ENCODE measurements at places on chromosomes 11 and 22. TPM values are rescaled to one million over a fixed set of nuclear protein-coding genes. Genes with fewer than 3 reads are reported as not detected.

The YPEL1 gene
- 2.3 TPM for total RNA-seq

The OR5AP2 gene
- total RNA-seq = not detected

The BRSK2 gene
- 0.33 TPM for total RNA-seq

The P4HA3 gene
- 4.1 TPM for total RNA-seq

The PARVG gene
- total RNA-seq = not detected

The BIRC3 gene
- 3.3 TPM for total RNA-seq

The SOX6 gene
- 1.8 TPM for total RNA-seq

The MLC1 gene
- total RNA-seq = under 0.01 TPM

The BIK gene
- total RNA-seq = not detected

The TSPAN32 gene
- total RNA-seq = 0.17 TPM

The CHID1 gene
- total RNA-seq = 49.6 TPM

The NRXN2 gene
- 0.26 TPM for total RNA-seq

The ABCG4 gene
- under 0.01 TPM for total RNA-seq

The KLHDC7B gene
- 0.51 TPM for total RNA-seq

The C11orf52 gene
- 0.51 TPM for total RNA-seq

The TRIM6 gene
- total RNA-seq = 8.6 TPM

The SLC7A4 gene
- total RNA-seq = 0.26 TPM

The KCNA4 gene
- total RNA-seq = 0.26 TPM

The MTMR2 gene
- total RNA-seq = 29.2 TPM

The ADM gene
- total RNA-seq = 490 TPM

The CDC42EP1 gene
- 11.8 TPM for total RNA-seq

The CHCHD10 gene
- total RNA-seq = 3.6 TPM

The PANX2 gene
- total RNA-seq = 0.17 TPM

The APOA4 gene
- total RNA-seq = not detected

The ZNF70 gene
- 2.8 TPM for total RNA-seq

The NNMT gene
- 639 TPM for total RNA-seq
